ENCODE measurements at places on chromosomes 4 and X.

DNA sequence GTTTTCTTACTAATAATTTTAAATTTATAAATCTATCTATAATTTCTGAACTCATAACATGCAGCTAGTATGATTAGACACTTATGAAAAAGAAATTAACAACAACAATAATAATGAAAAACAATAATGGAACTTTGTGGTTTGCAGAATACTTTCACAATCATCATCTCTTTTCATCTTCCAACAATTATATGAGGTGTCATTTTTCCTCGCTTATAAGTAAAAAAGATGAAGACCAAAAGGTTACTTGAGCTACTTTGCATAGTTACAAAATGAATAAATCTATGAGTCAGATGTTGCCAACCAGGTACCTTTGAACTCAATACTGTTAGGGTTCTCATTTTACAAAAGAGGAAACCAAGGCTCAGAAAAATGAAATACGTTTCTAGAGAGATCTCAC is 98.5 kb upstream of the ELOVL6 start:
- no peak for ATAC-seq

GRCh38 chr4:8725071-8725841 is 132.7 kb downstream of the CPZ start:
- ATAC-seq = no peak

GRCh38 chr4:125352521-125352920 is 37.8 kb downstream of the FAT4 start:
- ATAC-seq = no peak

DNA sequence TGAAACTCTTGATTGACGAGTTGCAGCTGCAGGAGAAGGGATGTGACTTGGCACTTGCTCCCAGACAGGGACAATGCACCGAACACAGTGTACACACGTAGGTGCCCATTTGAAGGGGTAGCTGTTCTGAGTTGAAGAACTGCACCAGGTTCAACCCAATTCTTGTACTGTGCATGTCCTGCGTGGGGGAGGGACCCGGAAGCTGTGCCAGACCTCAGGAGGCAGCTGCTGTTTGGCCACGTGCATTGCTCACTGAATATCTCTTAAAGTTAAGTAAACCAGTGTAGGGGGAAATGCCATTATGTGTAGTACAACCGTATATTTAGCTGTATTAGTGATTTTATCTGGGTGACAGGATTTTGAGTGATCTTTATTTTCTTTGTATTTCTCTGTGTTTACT is 12.0 kb upstream of the RBBP7 start:
- ATAC-seq = peak; percentile 42

DNA sequence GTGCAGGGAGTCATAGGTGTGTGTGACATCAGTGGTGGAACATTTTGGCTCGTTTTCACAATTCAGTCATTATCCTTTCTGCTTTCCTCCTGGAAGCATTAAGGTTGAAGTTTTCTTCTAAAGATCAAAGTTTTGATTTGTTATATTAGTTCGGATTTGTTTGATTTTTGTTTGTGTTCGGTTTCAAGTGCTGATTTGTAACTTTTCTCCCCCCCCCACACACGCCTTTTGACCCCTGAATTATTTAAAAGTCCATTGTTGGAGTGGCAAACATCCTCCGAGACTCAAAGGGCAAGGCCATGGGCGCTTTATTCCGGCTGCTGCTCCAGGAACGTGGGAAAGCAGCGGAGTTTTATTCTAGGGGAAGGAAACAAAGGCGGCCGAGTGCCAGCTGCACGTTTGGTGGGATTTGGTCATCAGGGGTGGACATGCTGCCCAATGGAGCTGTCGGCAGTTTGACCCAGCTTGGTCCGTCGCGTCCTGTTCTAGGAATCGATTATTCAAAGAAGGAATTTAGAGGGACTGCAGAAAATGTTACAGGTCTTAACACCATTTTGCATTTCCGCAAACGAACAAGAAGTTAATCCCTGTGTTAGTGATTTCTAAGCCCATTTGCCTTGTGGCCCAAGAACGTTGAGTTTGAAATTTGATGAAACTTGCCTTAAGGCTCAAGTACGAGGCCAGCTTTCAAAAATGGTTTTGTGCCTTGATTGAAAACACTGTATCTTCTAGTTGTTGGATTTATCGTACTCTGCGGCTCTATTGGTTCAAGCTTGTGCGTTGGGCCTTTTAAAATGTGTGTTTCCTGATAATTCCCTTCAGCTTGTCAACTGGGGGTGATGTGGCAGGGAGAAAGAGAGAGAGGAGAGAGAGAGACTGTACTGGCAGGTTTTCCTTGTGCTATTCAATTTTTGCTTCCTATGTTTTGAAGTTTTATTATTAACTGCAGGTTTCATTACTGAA is 565 bp upstream of the ZNF41 start:
- no peak for ATAC-seq

GRCh38 chrX:39869846-39870601 is 227.7 kb downstream of the BCOR start:
- ATAC-seq = no peak

- ATAC-seq = no peak
Measured at GRCh38 chr4:120198411-120198810, 131.8 kb upstream of the MAD2L1 start.

DNA sequence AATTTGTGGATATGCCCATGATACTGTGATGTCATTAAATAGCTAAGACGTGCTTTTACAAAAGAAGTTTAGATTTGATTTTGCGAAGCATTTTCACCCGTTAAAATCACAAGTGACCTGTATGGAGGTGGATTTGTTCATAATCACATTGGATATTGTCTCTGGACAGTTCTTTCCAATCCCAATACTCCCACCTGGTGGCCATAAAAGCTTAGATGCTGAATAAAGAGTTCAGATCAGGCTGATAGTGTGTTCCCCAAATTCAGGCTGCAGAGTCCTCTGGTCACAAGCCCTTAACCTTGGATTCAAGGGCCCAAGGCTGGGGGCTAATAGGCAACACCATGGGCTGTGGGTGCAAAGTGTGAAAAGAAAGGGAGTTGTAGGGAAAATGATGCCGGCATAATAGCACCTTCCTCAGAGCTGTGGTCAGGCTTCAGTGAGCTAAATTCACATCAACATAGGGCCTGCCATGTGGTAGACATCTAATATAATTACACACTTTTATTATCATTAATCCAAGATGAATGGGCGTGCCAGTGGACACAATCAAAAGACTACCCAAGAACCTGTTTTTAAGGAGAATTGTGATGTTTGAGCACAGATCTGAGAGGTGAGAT is 28.1 kb downstream of the SMIM43 start:
- ATAC-seq = no peak

DNA sequence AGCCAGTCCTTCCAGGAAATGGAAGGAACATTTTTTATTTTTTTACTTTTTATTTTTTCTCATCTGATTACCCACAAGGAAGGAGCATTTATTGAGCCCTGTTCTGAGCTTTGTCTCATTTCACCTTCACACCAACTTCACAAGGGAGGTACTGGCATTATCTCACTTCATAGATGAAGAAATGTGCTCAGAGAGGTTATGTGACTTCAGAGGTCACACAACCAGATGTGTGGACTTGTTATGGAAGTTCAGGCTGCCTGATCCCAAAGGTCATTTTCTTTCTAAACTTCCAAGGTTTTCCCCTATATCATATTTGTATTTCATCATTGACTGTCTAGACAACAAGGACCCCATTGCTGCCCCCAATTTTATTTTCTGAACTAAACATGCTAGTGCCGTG is 160.3 kb downstream of the DCLK2 start:
- no peak for ATAC-seq

DNA sequence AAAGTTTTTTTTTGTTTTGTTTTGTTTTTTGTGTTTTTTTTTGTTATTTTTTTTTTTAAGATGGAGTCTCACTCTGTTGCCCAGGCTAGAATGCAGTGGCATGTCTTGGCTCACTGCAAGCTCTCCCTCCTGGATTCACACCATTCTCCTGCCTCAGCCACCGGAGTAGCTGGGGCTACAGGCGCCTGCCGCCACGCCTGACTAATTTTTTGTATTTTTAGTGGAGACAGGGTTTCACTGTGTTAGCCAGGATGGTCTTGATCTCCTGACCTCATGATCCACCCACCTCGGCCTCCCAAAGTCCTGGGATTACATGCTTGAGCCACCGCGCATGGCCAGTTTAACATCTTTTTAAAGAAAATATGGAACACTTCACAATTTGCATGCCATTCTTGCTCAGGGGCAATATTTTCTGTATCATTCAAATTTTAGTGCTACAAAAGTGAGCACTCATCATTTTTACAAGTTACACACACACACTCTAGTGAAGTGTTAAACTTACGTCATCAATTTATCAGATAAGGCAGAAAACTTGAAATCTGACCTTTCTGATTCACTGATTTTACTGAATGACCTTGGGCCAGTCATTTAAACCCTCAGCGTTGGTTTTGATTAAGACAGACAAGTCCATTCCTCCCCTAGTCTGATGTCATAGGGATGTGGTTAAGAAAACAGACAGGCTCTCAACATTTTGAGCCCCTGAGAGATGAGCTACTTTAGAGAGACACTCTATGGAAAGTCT is 61.2 kb downstream of the TRIM2 start:
- no peak for ATAC-seq

- peak; percentile 52 for ATAC-seq
Measured at GRCh38 chr4:139144161-139144859, 32.7 kb downstream of the ELF2 start.

- peak; percentile 69 for ATAC-seq
Measured at GRCh38 chr4:112704991-112705845, 68.3 kb downstream of the LARP7 start.

DNA sequence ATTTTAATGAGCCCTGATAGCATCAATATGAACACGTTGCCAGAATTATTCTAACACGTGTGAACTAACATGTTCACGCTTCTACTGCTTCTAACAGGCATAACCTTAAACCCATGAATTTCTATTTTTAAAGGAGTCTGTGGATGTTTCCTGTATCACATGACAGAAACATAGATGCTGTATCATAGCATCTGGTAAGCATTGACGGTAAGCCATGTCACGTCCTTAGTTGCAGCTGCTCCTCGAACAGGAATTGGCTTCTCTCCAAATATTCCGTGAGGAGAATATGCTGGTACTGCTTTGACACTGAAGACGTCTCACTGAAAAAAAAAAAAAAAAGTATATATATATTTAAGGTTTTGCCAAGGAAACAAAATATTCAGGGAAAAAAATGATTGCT is 105.1 kb upstream of the MXRA5 start:
- no peak for ATAC-seq

GRCh38 chrX:41332408-41333002 is 1.5 kb upstream of the DDX3X start:
- peak; percentile 15 for ATAC-seq

DNA sequence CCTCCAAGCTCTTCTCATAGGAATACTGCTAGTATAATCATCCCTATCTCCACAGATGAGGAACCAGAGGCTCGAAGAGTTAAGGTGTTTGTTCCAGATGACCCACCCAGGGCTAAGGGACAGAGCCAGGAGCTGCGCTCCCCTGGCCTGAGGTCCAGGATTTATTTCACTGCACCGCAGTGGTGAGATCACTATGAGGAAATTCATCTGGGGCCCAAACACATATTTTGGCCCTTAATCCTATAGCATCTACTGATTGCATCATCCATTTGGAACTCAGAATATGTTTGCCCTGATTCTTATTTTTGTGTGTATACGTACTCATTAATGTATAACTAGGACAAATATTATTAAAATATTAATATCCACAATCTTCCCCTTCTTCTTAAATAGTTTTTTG is 100.1 kb upstream of the RBPJ start:
- no peak for ATAC-seq

- no peak for ATAC-seq
Measured at GRCh38 chr4:114964026-114964425, 149.4 kb downstream of the NDST4 start.
